HTR-8/SVneo (cell line): ENCODE measurements at places on chromosomes 1 and 21.

- no peak for DNase-seq
Measured at GRCh38 chr1:39694026-39694425, 2.8 kb upstream of the HPCAL4 start.

- DNase-seq = no peak
Measured at GRCh38 chr1:212040629-212041412, 5.3 kb downstream of the DTL start.

DNA sequence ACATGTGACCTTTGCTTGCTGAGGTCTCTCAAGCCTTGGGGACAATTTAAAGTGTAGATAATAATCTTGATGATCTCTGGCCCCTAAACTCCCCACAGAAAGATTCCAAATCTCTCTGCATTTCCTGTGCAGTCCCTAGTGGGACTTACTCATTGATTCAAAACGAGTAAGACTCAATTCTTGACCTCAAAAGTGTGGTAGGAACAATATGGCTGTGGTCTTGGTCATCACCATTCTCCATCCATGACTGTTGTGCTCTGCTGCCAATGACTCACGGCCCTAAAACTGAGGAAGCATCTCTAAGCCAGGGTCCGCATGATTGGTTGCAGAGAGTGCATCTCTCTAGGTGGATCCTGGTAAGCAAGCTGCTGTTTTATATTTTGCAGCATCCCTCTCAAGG is 268.0 kb downstream of the PTGER3 start:
- DNase-seq = no peak

DNA sequence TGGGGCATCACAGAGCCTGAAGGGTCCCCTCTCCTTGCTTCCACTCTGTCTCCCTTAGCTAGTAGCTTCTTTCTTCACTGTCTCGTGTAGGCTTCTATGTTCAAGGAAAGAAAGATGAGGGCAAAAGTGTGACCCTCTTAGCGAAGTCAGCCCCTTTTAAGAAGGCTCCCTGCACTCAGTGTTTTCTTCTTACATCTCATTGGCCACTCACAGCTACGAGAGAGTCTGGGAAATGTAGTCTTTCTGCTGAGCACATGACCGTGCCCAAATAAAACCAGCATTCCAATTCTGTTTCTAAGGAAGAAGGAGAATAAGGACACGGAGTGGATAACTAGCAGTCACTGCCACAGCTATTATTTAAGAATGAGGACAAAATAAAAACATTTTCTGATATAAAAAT is 104.9 kb upstream of the TNR start:
- DNase-seq = no peak

GRCh38 chr1:236147068-236147467 is 4.7 kb downstream of the GPR137B start:
- no peak for DNase-seq

- no peak for DNase-seq
Measured at GRCh38 chr1:16243215-16243610, 6.2 kb upstream of the CPLANE2 start.

DNA sequence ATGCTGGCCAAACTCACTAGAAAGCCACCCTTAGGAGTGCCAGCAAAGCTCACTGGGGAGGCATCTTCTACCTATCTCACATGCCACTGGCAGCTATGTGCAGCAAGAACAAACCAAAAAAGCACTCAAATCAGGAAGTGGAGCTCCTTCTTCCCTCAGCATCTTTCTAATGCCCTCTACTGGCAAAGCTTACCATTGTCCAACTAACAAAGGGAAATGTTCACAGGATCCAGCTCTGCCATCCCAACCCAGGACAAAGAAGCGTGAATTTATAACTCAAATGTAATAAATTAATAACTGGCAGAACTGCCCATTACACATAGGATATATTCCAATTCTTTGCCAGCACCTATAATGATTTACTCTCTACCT is 38.9 kb downstream of the LEPR start:
- peak; percentile 10 for DNase-seq

- no peak for DNase-seq
Measured at GRCh38 chr1:2575801-2576663, 10.5 kb upstream of the PRXL2B start.

- no peak for DNase-seq
Measured at GRCh38 chr1:33191731-33192275, 10.0 kb upstream of the TRIM62 start.

GRCh38 chr1:2229911-2230731 is 2.0 kb downstream of the SKI start:
- no peak for DNase-seq

DNA sequence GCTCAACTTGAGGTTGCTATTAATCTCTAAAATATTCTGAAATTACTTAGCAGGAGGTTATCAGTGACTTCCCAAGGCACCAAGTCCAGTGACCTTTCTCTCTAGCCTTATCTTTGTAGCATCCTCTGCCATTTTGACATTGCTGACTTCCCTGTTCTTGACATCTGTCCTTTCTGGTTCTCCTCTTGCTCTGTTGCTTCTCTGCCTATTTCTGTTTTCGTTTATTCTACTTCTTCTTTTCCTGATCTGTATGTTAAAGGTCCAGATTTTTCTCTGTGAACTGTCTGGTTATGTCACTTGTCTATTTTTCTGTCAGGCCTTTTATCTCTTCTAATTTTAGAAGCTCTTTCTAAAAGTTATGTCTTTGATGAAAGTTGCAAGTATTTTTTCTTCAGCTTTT is 178.8 kb downstream of the VPS13D start:
- DNase-seq = no peak

- DNase-seq = no peak
Measured at GRCh38 chr1:109190189-109190588, 23.5 kb upstream of the SARS1 start.

DNA sequence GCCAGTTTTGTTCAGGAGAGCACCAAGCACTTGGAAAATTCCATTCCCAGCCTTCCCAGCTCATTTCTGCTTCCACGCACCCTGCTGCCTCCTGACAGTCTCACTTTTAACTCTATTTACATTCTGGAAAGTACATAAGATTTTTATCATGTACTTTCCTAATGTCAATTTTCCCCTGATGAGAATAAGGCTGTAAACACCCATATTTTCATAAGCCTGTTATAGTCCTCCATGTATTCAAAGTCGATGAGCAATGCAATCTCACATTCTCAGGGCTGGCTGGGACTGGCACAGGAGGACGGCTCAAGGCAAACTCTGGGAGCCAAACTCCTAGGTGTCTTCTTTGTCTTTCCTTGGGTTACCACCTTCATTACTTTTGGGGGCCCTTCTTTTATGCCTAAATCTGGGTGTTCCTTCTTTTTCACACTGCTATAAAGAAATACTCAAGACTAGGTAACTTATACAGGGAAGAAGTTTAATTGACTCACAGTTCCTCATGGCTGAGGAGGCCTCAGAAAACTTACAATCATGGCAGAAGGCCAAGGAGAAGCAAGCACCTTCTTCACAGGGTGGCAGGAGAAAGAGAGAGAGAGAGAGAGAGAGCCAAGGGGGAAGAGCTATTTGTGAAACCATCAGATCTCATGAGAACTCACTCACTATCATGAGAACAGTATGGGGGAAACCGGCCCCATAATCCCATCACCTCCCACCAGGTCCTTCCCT is 94.6 kb downstream of the IGSF21 start:
- DNase-seq = no peak

DNA sequence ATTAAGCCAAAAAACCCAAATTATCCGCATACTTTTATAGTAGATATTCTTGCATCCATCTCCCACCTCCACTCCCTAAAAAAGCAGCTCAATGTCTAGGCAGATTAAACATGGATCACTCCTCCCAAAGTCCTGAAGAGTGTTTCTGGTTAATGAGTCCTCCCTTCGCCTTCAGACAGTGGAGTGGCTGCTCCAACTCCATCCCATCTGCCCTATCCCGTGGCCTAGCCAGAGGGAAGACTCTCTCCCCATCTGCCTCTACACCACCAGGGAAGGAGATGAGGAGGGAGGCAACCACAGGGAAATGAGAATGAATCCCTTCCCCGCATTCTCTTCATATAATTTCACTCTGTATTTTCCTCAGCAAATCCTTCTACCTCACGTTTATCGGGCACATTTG is 103.8 kb downstream of the SLC45A1 start:
- no peak for DNase-seq

DNA sequence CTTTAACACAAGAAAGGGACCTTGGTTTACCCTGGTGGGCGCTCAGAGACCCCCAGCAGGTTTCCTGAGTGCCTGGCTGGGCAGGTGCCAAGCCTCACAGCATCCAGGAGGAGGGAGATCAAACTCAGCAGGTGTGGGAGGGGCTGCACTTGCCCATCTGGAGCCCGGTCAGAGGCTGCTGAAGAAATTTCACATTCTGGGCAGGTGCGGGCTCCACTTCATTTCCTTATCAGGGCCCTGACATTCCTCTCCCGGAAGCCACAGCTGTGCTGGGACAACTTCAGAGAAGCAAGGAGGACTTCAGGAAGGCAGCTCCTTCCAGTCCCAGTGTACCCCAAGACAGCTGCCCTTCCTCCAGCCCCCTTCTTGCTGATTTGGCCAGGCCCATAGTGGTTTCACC is 82.9 kb downstream of the ITPKB start:
- no peak for DNase-seq

GRCh38 chr1:164971921-164972415 is 384.5 kb downstream of the LMX1A start:
- no peak for DNase-seq

GRCh38 chr21:44414291-44415072 is 40.8 kb upstream of the LRRC3 start:
- no peak for DNase-seq

DNA sequence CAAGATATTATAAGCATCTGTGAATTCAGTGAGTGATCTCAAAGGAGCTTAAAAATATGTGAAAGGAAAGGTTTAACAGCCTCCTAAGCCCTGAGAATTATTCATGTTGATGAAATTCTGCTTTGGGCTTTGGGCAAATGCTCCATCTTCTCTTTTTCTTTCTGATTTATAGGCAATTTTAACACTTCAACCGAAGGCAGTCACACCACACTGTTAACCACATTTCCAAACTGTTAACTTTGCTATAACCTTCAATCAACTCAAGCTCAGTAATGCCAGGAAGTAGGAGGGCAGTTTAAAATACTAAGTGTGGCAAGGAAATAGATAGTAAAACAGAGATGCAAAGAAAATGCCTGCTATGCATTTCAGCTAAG is 54.4 kb upstream of the NEK7 start:
- DNase-seq = no peak

- no peak for DNase-seq
Measured at GRCh38 chr1:156664046-156664766, 13.0 kb downstream of the NES start.

GRCh38 chr1:229271448-229272159 is 693 bp downstream of the RAB4A start:
- no peak for DNase-seq

- DNase-seq = no peak
Measured at GRCh38 chr1:219269171-219269570, 95.5 kb downstream of the LYPLAL1 start.

GRCh38 chr1:239899747-239900146 is 191.9 kb upstream of the FMN2 start:
- no peak for DNase-seq

DNA sequence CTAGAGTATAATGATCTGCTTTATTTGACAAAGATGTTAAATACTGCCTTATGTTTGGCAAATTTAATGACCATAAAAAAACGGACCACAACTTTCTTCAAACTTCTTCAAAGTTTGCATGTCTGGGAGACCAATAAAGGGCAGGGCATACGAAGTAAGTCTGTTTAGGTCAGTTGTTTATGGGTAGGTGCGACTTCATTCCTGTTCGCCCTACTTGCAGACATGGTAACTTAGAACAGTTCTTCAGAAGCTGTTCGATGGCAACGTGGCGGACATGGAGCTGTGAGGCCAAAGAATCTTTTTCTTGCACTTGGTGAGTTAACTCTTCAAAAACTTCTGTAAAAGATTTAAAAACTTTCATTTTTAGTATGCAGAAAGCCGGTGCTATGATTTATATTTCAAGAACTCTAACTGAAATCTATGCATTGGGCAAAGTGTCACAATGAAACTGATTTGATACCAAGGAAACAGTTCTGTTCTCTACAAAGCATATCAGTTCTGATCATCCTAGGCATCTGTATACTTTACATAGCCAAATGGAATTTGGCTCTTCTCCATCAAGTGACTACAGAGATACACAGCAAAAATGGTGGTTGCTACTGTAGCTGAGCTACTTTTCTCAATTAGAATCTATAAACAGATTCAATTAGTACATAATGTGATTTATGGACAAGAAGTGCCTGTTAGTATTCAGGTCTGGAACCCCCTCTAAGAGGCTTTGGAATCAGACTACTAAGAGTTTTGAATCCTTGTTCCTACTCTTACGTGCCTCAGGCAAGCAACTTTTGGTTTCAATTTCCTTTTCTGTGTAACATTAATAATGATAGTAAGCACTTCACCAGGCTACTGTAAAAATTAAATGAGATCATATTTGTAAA is 25.7 kb downstream of the C21orf91 start:
- DNase-seq = no peak
